ENCODE measurements at places on chromosomes 12 and 14. TPM values are rescaled to one million over a fixed set of nuclear protein-coding genes. Genes with fewer than 3 reads are reported as not detected.

The RIC8B gene
- 15.1 TPM for total RNA-seq

The ACVRL1 gene
- total RNA-seq: 18.0 TPM

The PPP1R12A gene
- total RNA-seq: 207 TPM

The GSC gene
- total RNA-seq: not detected

The TCTN2 gene
- 12.2 TPM for total RNA-seq

Data from fibroblast of villous mesenchyme (primary cell).